Stimulated activated CD4-positive, alpha-beta T cell treated with anti-CD3 and anti-CD28 coated beads, Interleukin-15, amount 100 ng/mL, for 1 hour (primary cell): ENCODE measurements at places on chromosomes 2 and 18.

DNA sequence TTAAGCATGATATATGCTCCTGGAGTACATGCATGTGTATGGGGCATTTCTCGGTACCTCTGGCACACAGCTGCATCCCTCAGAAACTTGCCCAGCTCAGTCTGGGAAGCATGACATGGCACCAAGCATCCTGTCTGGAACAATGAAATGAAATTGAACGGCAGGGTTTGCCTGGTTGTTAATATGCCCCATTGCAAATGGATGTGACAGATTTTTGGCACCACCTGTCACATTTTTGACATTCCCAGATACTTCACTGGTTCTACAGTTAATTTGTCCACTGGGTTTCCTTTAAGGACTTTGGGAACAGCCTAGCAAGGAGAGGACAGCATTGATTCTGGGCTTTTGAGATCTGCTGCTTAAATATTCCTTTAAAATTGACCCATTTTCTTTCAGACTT is 305.8 kb downstream of the TSN start:
- no peak for DNase-seq

GRCh38 chr2:213152065-213152794 is 818 bp upstream of the IKZF2 start:
- peak; percentile 4 for DNase-seq

DNA sequence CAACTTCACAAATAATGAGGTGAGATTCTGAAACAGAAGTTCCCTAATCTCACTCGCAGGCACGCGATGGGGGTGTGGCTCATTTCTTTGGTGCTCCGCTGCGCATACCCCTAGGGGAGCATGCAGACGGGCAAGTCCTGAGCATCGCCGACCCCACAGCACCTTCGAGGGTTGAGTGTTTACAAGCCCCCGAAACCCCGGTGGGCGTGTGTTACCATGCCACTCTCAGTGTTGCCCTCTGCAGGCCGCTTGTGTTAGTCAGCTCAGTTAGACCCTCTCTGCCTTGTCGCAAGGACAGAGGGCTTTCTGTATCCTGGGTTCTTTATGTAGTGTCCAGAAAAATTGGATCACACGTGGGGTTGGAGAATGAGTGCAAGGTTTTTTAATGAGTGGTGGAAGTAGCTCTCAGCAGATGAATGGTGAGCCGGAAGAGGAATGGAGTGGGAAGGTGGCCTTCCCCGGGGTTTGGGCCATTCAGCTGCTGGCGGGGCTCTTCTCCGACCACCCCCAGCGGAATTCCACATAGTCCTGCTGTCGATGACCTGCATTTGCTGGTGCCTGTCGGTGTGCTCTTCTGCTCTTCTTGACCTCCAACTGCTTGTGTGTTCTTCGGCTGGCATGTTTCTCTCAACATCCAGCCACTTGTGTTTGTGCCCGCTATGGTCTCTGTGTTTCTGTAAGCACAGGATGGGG is 191.3 kb downstream of the RPRM start:
- no peak for DNase-seq

DNA sequence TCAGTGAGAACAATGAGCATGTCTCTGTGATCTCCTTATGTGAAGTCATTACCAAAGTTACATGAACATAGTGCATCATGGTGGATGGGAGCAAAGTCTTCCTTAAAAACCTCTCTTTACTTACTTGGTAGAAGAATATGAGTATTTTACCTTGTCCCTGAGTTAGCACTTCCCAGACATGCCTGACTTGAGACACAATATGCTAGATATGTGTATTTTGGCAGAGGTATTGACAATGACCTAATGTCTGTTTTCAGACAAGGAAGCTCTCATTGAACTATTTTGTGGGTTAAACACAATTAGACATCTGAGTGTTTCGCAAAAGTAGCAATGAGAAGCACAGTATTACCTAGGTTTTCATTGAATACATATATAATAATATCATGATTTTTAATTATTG is 99.1 kb upstream of the MC4R start:
- DNase-seq = no peak

- DNase-seq = no peak
These were observed 819 bp downstream of the GRHL1 start for GRCh38 chr2:9952286-9952737.

- DNase-seq = no peak
These were observed 8.9 kb downstream of the ARHGEF4 start for GRCh38 chr2:130845505-130846085.
